ENCODE measurements at places on chromosomes 12 and 14. TPM values are rescaled to one million over a fixed set of nuclear protein-coding genes. Genes with fewer than 3 reads are reported as not detected.

DNA sequence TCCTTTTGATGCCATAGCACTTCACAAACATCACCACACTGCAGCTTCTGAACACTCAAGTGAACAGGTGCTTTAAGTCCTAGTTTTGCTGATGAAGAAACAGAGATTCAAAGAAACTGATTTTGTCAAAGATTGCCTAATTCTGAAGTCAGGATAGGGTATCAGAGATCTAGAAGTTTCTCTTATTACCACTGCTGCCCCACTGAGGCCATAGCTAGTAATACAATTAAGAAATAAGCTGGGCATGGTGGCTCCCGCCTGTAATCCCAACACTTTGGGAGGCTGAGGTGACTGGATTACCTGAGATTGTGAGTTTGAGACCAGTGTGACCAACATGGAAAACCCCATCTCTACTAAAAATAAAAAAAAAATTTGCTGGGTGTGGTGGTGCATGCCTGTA lies 458.3 kb upstream of the SEL1L start:
- no peak for DNase-seq

DNA sequence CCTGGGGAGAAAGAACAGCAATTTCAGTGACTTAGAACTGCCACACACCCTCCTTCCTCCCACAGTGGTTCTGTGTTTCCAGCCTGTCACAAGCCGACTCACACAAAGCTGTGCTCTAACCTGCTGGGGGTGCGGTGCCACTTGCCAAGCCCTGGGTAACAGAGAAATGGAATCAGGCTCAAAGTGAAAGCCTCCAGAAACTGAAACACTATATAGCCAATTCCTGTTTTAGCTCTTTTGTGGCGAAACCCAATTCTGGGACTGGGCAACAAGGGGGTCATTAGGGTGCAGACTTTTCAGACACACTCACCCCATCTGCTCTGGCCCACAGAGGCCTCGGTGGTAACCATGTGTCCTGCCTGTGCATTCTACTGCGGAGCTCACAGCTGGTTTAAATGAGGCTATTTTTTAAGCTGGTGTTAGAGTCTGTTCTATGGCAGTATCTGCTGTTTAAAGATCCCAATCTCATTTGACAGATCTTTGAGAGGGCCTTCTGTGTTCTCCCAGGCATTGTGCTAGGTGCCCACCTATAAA lies 15.2 kb upstream of the ACTR6 start:
- no peak for DNase-seq

DNA sequence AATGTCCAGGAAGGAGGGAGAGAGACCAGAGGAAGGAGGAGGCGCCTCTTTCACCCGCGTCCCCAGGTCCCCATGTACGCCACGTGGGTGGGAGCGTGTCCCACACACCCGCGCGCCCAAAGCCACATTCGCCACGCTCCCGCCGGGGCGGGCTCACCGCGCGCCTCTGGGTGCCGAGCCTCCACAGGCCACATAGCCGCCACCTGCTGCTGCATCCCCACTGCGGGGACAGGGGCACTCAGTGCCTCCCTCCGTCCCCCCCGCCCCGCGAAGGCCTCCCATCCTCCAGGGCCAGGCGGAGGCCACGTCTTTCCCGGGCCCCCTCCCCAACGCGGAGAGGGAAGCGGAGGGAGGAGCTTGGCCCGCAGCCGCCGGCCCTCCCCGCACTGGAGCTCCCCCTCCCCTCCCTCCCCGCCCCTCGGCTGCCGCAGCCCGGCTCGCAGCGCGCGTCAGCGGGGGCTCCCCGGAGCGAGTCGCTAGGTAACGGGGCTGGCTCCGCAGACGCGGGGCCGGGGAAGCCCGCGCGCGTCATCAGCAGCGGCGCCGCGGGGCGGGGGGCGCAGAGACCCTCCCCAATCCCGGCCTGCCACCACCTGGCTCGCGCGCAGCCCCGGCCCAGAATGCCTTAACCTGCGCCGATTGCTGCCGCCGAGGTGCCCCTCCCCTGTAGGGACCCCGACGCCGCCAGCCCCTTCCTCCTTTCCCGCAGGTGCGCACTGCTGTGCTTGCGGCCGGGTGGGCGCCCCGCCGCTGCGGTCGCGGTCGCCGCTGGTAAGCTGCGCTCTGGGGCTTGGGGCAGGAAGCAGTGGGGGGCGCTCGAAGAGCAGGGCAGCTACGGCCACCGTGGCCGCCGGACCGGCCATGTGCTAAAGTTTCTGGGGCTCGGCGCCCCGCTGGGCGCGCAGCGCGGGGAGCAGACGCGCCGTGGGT lies 536 bp upstream of the TUNAR start:
- DNase-seq = peak; percentile 51

Gene CNTN1
- 543 TPM for total RNA-seq

- no peak for DNase-seq
Observed at GRCh38 chr12:43148691-43149090, 403.3 kb downstream of the ADAMTS20 start.

GRCh38 chr12:98513379-98514322 lies 1.7 kb upstream of the TMPO start:
- DNase-seq = no peak

DNA sequence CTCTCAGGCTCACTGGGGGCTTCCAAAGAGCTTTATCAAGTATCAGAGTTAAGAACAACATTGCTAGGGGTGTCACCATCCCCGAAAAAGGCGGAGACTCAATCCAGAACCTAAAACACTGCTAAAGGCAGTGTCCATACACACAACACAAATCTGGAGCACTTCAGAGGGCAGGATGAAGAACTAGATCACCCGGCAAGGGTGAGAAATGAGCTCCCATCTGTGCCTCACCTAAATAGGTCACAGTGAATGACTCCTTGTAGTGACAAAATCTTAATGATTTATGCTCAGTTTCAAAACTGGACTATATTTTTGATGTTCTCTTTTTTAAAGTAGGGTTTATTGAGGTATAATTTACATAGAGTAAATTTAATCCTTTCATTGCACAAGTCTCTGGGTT lies 25.6 kb downstream of the NIN start:
- no peak for DNase-seq

DNA sequence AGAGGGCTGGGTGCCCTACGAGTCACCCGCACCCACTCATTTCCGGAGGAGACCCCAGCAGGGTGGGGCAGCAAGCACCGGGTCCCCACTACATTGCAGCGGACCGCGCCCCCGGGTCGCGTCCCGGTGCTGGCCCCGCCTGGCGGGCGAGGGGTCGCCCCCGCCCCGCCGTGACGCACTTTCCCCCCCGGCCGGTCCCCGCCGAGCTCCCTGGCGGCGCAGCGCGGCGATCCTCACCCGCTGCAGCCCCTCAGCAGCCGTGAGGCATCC lies 106.1 kb downstream of the PRICKLE1 start:
- peak; percentile 51 for DNase-seq

DNA sequence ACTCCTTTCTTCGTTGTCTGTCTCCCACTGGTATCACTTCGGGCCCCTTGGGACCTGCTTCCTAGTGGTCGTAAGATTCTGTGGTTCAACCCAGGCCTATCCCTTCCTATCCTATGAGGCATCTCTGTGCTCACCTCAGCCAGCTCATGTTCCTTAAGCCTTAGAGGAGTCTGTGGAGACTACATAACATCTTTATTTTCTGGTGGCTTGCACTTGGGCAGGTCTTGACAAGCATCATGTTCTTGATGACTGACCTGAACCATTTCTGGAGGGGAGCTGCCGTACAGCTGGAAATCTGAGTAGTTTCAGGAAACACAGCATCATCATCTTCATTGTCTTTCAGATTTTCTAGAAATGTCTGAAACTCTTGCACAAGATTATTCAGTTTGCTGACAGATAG lies 69.3 kb downstream of the PPFIBP1 start:
- no peak for DNase-seq

DNA sequence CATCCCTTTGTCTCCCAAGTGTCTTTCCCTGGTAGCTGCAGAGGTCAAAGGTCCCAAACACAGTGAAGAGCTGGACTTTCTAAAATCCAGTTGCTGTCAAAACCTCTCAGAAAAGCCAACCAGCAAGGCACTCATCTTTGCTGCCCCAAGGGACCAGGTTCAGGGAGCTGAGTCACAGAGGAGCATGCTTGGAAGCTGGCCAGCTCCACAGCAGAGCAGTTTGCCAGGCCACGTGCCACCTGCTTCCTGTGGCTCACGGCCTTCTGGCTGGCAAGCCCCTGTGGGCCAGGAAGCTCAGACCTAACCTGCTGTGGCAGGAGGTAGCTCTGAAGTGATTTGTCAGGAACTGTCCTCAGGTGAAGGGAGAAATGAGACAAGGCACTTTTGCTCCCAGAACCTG lies 3.6 kb downstream of the ISCU start:
- no peak for DNase-seq

GRCh38 chr14:94362614-94363133 lies 25.7 kb downstream of the SERPINA1 start:
- no peak for DNase-seq

DNA sequence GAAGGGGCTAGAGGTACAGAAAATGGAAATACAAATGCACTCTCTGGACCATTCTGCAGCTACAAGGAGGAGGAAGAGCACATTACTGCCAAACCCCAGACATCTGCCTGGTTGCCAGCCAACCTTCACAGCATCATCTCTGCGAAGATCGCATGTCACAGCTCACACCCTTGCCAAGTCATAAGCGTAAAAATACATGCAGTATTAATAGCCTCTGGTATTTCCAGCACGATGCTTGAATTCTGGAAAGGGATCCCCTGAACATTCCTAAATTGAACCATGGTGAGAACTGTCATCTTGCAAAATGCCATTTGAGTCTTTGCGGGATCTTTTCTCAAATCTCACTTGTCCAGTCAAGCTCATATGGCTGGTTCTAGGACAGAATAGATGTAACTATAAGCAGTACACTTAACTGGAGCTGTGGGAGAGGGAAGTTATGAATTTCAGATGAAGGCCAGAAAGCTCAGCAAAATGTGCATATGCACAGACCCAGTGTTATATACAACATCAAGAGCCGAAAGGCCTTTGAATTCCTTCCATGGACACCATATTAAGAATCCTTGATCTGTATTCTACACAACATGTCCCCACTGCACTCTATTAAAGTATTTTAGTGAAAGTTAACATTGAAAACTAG lies 211.6 kb downstream of the DUSP6 start:
- no peak for DNase-seq

Gene RASSF9
- 0.41 TPM for total RNA-seq

Gene RIPK3
- total RNA-seq = under 0.01 TPM

GRCh38 chr12:62522984-62523383 lies 56.4 kb downstream of the MON2 start:
- DNase-seq = no peak

DNA sequence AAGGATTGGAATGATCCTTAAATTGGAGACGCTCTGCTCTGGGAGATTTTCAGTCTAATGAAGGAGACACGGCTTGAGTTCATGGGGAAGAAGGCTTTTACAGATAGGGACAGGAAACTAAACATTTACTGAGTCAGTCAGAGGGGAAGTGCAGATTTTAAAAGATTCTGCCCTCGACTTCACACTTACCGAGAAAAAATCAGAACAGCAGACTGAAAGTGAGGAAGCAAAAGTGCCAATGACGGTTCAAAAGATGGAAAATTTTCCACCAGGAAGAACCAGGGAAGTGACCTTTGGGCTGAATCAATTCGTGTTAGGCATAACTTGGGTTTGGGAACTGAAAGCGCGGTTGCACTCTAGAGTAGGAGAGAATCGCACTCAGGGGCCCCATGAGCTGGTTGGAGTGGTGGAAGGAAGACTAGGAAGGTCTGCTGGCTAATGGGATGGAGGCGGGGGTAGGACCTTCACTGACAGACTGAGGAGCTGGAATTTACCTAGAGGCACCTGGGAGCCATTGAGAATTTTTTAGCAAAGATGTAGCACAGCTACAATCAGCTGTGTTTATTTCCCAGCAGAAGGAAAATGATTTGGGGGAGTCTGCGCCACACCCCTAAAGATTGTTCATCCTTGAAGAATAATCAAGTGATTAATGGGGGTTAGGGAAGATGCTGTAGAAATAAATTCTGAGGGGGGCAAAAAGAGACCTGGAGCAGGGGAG lies 1.2 kb downstream of the KCNK13 start:
- DNase-seq = peak; percentile 23

DNA sequence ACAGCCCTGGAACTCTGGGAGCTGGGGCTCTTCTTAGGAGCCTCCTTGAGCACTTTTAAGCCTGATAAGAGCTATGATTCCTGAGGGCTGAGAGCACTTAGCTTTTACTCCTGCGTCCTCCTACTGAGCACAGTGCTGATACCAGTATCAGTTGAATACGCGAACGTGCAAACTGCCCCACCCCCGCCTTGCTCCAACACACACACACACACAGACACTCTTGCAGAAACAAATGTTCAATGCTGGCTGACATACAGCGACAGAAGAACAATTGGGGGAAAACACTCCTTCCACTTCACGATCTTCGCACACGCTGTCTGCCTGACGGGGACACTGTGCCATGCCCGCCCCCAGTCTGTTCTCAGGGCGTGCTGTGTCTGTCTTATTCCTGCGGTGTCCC lies 57.2 kb upstream of the DLK1 start:
- no peak for DNase-seq

- DNase-seq = no peak
Observed at GRCh38 chr14:36315159-36315853, 5.1 kb downstream of the MBIP start.

Gene SLC41A2
- total RNA-seq = 147 TPM

DNA sequence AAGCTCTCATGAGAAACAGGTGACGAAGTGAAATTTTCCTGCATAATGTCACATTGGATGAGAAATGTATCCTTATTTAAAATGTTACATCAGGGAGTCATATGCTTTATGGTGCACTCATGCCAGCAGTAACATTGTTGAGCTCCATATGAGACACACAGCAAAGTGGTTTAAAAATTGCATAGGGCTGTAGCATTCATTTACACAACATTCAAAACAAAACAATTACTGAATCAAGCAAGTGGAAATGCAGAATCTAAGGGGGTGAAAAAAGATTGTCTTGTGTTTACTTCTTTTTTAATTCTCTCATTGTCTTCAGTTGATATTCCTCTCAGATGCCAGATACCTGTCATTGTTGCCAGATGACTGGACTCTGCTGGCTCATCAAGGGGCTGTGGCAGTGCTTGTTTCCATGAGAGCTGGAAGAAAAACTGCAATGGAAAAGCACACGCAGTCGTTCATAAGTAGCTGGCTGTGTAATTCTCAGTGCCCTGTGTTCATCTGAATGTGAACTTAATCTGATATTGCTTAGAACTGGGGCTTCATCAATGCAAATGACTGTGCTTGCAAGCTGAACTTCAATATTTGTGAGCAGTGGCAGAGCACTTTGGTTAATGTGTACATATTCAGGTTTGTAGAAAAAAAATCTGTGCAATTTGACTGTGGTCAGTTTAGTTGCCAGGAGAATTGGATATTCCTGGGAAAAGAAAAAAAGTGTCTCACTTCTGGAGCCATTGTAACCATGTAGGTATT lies 305.6 kb downstream of the RAD51B start:
- no peak for DNase-seq

DNA sequence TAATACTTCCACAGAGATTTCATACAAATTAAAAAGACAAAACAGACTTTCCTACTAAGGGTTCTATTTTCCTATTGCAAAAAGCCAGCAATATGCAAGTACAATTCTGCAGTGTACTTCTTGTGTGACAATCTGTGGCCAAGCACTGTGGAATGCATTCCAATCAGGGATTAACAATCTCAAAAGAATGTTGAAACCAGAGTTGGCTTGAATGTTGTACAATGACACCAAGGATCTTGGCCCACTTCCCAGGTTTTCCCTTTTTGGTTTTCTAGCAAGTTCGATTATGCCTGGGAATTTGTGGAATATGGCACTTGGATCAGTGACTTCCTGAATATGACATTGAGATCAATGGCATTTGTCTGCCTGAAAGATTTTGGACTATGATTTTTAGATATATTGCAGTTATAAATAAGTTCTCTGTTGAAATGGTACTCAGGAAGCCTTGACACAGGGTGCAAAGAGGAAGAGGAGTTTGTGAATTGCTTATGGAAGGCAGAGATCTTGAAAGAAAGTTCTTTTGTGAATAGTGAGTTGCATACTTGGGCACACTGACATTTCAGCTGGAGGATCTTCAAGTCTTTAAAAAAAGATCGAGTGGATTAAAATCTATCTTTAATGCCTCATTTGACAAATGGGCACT lies 81.4 kb upstream of the FERMT2 start:
- DNase-seq = no peak

All from frontal cortex (tissue), 4 donors.